ENCODE measurements at places on chromosomes 16 and 17. TPM values are rescaled to one million over a fixed set of nuclear protein-coding genes. Genes with fewer than 3 reads are reported as not detected.

The PDXDC1 gene
- total RNA-seq = 77.9 TPM

The C16orf46 gene
- total RNA-seq = 0.34 TPM

The CPHXL2 gene
- total RNA-seq = not detected

The ENPP7 gene
- not detected for total RNA-seq

The KRTAP4-4 gene
- total RNA-seq = not detected

The SEZ6 gene
- total RNA-seq = not detected
